Ureter (tissue), 1 donor: ENCODE measurements at places on chromosomes 16 and 17.

- DNase-seq, result no peak
Observed at GRCh38 chr16:1494711-1495110, 1.6 kb downstream of the TELO2 start.

DNA sequence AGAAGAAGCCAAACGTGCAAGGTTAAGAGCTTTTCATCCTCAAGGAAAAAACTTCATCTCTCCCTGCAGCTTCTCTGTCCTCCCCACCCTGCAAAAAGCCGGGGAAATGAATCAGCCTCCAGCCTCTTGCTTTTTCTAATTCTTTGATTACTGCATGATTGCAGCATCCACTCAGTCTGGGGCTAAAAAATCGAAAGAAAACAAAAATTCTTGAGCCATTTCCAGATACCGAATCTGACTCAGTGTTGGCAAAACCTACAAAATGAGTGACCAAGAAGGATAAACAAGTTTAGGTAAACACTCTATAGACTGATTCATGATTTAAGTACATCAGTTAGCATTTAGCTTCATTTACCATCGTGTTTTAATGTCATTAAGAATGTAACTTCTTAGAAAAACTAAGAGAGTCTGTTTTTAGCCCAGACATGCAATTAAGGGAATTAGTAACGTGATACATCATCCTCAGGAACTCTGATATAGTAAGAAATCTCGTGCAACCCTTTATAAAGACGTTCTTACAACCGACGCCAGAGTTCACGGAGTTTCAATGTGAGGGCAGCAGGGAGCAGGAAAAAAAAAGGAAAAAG, 287.3 kb upstream of the FOXF1 start:
- no peak for DNase-seq

- no peak for DNase-seq
Observed at GRCh38 chr16:79797486-79797885, 196.9 kb upstream of the MAF start.

DNA sequence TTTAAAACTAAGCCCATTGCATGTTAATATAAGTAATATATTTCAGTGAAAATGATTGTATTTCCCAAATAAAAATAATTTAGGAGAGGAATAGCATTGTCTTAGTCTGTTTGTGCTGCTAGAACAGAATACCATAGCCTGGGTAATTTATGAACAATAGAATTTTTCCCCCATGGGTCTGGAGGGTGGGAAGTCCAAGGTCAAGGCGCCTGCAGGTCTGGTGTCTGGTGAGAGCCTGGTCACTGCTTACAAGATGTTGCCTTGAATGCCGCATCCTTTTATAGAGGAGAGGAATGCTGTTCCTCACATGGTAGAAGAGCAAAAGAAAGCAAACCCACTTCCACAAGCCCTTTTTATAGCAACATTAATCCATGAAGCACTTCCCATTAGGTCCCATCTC, 161.3 kb upstream of the ZFHX3 start:
- no peak for DNase-seq

- DNase-seq, result no peak
Observed at GRCh38 chr17:78976907-78977680, 2.6 kb downstream of the LGALS3BP start.

GRCh38 chr17:35819455-35819854, 10.2 kb downstream of the TAF15 start:
- no peak for DNase-seq

DNA sequence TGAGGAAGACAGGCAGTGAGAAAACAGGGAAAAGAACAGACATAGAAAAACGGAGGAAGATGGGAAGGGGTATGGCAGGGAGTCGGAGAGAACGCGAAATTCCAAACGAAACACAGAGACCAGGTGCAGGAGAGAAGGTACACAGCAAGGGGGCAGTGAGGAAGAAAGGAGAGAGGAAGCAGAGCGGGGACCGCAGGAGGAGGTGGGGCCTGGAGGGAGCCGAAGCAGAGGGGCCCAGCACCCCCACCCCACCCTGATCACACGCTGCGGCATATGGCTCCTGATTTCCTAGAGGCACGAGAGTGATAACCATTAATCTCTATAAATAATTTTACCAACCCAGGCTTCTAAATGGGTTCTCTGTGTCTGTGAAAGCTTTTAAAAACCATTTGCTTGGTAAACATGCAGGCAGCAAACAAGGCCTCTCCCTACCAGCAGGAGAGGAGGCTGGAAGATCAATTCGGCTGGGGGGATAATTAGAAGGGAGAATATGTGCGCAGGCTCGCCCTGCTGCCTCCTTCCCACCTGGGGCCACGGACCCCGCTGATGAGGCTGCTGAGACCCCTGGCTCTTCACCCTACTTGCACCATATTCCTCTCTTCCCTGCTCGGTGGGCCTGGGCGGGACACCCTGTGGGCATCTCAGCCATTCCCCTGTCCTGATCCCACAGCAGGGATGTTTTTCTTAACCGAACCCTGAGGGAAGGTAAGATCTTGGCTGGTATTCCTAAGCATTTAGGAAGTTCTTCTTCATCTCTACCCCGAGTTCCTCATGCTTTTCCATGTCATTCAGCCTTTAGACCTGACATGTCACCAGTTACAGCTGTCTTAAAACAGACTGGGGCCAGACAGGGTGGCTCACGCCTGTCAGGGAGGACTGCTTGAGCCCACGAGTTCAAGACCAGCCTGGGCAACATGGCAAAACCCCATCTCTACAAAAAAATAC, 86.7 kb downstream of the TMEM132E start:
- no peak for DNase-seq

DNA sequence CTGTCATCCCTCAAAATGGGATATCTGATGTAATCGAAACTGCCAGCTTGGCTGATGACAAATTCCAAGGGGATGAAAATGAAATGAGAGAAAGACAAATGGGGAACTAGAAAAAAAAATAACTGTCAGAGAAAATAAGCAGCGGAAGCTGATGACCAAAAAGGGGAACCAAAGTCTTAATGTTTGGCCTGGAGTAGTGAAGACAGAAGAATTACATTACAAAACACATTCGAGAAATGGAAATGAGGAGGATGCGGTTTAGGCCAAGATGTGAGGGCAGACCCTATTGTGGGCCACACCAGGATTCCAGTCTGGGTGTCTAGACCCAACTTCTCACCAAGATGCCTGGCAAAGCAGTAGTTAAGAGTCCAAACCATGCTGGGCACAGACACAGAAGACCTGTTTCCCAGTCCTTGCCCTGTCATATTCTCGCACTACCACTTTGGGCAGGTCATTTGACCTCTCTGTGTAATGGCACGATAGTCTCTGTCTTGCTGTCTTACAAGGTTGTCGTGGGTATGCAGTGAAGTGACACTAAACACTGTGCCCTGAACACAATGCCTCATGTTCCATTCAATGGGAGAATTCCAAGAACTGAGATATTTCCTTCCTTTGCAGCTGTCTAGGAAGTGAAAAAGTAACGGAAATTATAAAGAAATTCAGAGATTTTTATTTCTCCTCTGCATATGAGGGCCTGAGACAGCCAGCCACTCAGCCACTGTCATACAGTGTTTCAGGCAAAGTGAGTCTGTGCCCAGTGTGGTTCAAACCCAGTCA, 12.3 kb upstream of the CCL2 start:
- no peak for DNase-seq

DNA sequence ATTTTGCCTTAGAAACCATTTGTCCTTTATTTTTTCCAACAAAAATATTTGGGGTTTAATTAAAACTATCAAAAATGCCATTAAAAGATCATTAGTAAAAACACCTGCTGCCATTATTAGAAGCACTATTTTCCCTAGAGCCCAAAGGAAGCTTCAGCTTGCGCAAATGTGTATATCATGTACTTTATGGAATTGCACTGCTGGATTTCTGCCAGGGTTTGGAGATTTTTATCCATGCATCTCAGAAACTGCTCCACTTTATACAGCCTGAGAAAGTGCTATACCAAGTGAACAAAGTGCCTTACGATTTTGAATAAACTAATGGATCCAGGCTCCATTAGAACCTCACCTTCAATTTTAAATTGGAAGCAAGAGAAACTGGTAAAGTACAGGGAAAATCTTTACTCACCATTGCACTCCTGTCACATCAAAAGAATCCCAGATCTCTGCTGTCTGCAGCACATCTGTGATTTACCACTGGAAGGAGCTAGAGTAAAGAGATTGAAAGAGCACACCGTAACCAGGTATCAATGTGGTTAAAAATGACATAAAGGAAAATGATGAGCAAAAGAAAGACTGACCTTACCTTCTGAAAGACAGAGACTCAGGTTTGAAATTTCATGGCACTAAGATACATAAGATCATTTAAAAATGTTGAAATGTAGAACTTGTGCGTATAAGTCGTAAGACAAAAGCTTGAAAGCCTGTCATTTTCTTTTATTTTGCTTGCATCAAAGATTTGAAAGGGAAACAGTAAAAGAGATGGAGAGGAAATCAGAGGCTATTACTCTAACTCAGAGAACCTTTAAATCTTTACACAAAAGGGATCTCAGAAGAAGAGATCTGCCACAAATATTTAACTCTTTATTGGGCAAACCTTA, 678.1 kb upstream of the GOT2 start:
- DNase-seq, result no peak

DNA sequence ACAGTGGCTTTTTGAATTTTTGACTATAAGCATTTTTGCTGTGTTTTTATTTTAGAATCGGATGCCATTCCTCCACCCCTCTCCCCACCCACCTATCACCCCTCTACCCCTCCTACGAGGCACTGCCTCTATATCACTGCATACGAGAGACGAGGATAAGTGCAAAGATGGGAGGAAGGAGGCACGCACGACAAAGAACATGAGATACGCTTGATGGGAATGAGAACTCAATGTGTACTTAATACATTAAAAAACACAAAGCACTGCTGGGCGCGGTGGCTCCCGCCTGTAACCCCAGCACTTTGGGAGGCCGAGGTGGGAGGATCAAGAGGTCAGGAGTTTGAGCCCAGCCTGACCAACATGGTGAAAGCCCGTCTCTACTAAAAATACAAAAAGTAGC, 8.8 kb upstream of the USP43 start:
- no peak for DNase-seq

DNA sequence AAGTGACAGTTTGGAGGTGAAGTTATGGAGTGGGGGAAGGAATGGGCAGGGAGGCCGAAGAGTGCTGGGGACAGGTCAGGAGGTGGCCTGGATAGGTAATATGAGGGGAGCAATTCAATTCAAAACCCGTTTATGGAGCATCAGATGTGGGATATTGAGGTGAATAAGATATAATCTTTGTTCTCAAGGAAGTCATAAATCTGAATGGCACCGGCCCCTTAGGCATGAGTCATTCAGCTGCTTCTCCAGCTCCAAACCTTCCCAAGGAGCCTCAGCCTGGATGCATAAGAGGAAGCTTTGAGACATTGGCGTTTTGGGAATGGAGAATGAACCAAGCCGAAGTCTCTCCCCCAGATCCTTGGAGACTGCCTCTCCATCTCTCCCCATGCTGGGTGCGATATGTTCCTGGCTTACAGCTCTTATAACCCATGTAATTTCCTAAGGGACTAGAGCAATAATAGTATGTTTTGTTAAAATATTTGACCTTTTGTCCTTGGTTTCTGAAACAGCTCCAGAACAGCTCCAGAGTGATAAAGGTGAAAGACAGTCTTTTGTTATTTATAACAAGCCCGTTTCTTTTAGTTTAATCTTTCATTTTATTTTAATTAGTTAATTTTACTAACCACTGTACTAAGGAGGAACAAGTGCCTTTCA, 1.7 kb downstream of the TUBG2 start:
- no peak for DNase-seq

DNA sequence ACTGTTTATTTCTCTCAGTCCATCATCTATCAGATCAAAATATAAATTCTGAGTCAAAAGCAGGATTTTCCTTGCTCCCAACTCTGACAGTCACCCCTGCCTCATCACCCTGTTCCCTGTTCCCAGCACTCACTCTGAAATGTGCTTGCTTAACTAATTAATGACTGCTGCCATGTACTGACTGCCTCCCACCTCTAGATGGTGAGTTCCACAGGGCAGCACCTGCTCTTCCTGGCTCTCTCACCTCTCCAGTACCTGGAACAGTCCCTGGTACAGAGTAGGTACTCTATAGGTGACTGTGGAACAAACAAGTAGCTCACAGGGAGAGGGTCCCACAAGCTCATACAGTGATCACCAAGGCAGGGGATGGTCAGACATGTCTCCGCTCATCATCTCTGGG, 114.3 kb upstream of the C16orf82 start:
- no peak for DNase-seq

DNA sequence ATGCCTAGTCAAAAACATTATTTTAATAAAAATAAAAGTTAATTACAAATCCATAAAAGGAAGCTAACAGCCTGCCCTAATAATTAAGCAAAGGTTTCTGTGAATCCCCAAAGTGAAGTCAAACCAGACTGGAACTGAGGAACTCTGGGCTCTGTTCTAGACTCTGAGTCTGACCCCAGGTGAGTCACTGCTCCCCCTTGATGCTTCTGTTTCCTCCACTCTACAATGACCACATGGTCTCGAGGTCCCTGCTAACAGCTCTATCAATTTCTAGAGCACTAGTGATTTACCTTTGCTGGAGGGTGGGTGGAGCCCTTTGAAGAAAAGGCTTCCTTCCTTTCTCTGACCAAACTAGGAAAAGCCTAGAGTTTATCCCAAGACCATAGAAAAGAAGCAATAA, 32.4 kb downstream of the XPO6 start:
- DNase-seq, result no peak

DNA sequence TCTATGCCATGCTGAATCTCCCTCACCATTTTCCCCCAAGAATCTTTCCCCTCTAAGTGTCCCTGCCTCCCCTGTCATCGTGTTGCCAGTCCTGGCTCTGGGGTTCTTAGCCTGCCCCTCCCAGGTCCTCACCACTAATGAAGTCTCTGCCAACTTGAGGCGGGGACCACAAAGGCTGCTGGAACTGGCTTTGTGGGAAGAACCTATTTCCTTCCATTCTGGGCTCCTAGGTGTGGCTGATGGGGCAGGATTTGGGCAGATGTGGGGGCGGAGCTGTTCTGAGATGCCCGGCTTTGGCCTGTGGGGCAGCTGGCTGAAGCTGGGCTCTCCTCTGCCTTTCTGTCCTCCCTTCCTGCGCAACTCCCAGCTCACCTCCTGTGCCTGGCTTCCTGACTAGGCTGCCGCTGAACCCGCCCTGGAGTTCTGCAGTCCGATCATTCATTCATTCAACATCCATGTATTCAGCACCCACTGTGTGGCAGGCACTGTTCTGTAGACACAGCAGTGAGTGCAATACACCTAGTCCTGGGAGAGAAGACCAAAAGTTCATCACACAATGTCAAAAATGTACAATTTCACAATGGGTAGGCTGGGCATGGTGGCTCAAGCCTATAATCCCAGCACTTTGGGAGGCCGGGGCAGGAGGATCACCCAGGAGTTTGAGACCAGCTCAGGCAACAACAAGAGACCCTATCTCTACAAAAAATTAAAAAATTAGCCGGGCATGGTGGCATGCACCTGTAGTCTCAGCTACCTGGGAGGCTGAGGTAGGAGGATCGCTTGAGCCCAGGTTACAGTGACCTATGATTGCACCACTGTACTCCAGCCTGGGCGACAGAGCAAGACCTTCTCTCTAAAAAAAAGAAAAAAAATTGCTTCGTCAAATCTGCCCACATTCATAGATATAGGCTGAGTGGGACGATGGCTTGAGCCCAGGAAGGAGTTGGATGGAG, 1.9 kb upstream of the SNN start:
- DNase-seq, result no peak
